Natural killer cell (primary cell): ENCODE measurements at places on chromosomes 7 and 10.

GRCh38 chr7:95391761-95392160, 4.4 kb downstream of the PON3 start:
- no peak overlapping the region for H3K27ac ChIP-seq
- no peak overlapping the region for H3K4me3 ChIP-seq
- peaks cover 8% of the 10 kb centered on the region for H3K4me1 ChIP-seq
- H3K27me3 ChIP-seq, result peaks cover 9% of the 10 kb centered on the region

DNA sequence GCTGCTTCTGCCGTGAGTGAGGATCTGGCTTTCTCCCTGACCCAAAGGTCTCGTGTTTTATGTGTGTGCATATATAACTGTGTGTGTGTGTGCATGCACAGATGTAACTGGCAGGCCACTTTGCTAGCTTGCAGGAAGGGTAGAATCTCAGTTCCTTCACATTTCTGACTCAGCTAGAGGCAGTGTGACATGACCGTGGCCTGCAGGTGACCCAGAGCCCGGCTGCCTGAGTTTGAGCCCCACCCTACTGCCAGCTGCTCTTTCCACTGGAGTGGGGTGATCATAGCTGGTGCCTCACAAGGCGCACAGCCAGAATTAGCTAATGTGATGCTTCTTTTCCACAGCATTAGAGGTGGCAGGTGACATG, 9.3 kb upstream of the MYL7 start:
- H3K27me3 ChIP-seq, result peaks cover 6% of the 10 kb centered on the region
- no peak overlapping the region for H3K4me3 ChIP-seq
- H3K36me3 ChIP-seq, result no peaks in the 10 kb centered on the region
- no peak for DNase-seq
- peaks cover 13% of the 10 kb centered on the region for H3K4me1 ChIP-seq
- H3K27ac ChIP-seq, result no peak overlapping the region

GRCh38 chr7:79452032-79452494, 1.4 kb downstream of the MAGI2 start:
- no peak overlapping the region for H3K4me3 ChIP-seq
- DNase-seq, result no peak

- peaks cover 13% of the 10 kb centered on the region for H3K4me1 ChIP-seq
- H3K4me3 ChIP-seq, result no peak overlapping the region
- H3K27me3 ChIP-seq, result peaks cover 4% of the 10 kb centered on the region
- DNase-seq, result no peak
- H3K36me3 ChIP-seq, result no peaks in the 10 kb centered on the region
These were observed 57.7 kb upstream of the COMTD1 start for GRCh38 chr10:75293446-75293820.

GRCh38 chr10:4456279-4456678, 369.7 kb upstream of the AKR1E2 start:
- no peak for DNase-seq
- H3K36me3 ChIP-seq, result no peaks in the 10 kb centered on the region
- no peaks in the 10 kb centered on the region for H3K4me1 ChIP-seq
- H3K4me3 ChIP-seq, result no peak overlapping the region
- H3K27me3 ChIP-seq, result no peaks in the 10 kb centered on the region
- no peak overlapping the region for H3K27ac ChIP-seq
